ENCODE measurements at places on chromosomes 13 and 19.
A peak's percentile ranks its signal among the peaks of the same experiment; 100 is the strongest.

DNA sequence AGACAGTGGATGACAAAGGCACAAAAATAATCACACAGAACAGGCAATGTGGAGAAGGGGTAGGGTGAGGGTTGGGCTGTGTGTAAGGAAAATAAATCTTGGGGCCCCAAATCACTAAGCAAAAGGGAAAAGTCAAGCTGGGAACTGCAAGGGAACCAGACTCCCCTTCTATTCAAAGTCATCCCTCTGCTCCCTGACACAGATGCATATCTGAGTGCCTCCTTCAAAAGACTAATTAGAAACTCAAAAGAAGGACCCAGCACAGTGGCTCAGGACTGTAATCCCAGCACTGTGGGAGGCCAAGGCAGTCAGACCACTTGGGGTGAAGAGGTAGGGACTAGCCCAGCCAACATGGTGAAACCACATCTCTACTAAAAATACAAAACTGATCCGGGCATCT, 18.3 kb downstream of the ZNF611 start:
- no peak for DNase-seq

DNA sequence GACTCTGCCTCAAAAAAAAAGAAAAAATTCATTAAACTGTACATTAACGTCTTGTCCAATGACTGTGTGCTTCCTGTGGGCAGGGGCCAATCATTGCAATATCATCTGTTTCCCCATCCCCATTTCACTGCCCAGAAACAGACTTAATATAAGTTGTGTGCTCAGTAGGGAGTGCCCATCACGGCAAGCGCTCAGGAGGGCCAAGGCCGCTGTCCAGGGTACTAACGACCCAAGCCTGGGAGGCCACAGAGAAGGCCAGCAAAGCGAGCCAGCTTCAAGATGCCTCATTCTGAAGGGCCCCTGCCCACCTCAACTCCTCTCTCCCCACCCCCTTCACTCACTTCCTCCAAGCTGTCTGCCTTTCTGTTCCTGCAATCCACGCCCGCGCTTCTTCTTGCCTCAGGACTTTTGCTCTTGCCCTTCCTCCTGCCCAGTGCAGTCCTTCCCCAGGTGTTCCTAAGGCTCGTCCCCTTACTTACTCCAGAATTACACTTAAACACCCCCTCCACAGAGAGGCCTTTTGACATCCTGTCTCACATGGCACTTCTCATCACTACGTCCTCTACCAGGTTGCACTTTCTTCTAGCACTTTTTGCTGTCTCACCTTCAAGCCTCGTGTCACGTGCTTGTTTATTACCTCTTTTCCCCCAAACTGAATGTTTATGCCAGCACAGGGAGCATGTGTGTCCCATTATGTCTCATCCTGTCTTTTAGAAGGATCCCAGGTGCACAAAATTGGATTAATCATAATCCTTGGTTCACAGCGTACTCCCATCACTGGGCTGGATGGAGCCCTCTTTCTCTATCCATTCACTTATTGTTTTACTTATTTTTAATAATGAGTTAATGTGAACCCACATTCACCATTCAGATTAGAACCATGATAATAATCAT, 11.3 kb upstream of the POU2F2 start:
- no peak for DNase-seq

DNA sequence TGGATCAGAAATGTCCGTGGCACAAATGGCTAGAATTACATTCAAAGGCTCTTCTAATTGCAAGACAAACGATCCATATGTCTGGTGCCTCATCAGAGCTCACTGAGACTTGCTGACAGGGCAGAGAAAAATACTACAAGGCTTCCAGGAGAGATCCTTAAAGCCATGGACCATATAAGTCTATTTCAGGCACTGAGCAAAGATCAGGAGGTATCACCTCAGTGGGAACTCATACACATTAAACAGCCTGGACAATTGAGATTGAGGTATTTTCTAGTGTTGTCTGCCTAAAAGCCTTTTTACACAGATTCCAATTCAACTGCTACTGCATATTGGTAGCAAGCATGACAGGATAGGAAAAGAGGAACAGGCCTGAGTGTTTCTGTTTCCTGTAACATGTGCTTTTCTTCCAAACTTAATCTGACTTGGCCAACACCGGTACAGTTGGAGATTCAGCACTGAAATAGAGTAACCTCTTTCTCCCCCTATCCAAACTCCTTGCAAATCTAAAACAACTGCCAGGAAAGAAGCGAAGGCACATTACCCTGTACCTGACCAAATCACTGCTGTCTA, 65.9 kb downstream of the SERP2 start:
- no peak for DNase-seq

- no peak for DNase-seq
Measured at GRCh38 chr13:40519637-40520036, 146.8 kb downstream of the FOXO1 start.

DNA sequence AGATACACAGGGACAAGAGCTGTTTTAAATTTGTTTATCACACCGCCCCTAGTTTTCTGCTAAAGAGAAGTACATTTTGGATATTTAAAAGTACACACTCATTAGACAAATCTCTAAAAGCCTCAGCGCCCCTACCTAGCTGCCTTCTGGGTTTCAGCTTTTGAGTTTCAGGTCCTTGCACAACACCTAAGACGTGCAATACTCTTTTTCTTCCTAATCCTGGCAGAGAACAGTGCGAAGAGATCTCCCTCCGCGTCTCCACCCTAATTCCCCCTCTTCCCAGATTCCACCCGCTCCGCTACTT, 421 bp upstream of the KLF5 start:
- DNase-seq = no peak

DNA sequence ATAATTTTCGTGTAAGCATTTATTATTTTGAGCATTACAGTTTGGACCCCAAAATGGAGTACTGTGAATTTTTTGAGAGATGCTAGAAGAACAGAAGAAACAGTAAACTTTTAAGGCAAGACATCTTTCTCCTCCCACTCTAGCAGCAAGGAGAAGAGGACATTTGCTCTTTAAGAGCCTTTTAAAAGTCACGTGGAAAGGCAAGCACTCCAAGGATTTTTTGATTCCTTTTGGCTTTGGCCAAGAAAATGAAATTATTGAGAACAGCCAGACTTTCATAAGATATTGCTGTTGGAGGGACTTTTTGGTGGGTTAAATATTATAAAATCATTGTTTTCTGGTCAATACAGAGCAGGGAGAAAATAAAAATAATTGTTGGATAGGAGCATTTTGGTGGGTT, 110.0 kb downstream of the RGCC start:
- DNase-seq = no peak

DNA sequence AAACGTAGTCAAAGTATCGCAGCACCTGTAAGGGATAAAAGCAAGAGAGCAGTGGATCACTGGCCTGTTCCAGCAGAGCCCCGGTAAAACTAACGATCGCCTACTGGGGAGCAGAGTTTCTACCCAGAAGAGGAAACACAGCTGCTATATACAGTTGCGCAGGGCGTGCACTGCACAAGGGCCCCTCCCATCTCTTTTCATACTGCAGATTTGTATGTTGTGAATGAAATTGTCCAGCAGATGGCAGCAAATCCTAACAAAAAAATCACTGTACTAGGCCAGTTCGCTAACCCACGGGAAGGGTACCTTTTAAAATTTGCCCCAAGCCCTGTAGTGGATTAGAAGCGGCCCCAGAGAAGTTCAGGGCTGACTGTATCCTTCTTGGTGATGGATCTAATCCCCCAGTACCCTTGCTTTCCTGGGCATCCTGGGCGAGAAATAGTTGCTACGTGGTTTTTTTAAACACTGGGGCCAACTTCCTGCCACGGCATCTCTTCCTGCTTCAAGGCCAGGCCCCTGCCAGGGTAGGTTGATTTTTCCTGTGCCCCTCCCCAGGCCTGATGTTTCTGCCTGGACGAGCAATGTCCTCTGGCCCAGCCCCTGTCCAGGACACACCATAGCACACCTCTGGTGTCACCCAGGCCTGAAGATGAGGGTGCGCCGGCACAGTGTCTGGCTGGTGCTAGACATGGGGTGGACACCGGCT, 127.0 kb downstream of the IER2 start:
- DNase-seq = peak; percentile 64

GRCh38 chr19:17135001-17135853, 59.6 kb downstream of the MYO9B start:
- DNase-seq = peak; percentile 59

- no peak for DNase-seq
Measured at GRCh38 chr19:42380155-42380554, 9.9 kb downstream of the CNFN start.
